ENCODE measurements at places on chromosomes 1 and 21.

DNA sequence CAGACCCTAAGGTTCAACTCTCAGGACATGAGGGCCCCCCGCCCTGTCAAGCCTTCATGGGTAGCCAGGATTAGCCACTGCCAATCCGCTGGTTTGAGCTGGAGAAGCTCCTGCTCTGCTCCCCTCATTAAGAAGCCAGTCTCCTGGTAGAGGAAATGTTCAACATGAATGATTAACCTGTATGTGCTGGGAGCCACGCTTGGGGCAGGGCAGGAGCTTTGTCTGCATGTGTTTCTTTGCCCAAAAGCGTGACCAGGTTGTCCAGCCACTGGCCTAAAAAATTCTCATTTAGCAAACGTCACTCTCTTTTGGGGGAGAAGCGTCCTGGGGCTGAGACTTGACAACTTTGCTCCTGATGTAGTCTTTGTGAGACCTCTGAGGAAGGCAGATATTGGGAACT, 96.5 kb downstream of the RRAGC start:
- DNase-seq = no peak

DNA sequence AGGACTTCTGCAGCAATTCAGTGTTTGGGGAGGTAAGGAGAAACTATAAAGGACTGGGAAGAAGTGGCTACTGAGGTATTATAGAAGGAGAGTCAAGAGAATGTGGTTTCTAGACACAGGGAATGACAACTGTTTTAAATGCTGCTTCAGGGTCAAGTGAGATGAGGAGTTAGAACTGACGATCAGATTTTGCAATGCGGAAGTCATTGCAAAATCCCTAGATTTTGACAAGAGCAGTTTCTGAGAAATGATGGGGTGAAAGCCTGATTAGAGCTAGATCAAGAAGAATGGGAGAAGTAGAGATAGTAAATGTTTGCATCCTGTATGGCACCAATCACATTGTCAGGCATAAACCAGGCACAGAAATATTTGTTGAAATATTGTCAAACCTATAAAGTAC, 4.7 kb upstream of the TSNAX start:
- no peak for DNase-seq

GRCh38 chr1:173410794-173411236, 66.3 kb upstream of the PRDX6 start:
- no peak for DNase-seq

- DNase-seq = no peak
Measured at GRCh38 chr1:59553371-59553770, 256.5 kb downstream of the FGGY start.

- no peak for DNase-seq
Measured at GRCh38 chr1:173392895-173393658, 84.1 kb upstream of the PRDX6 start.

GRCh38 chr1:119725626-119726025, 13.9 kb downstream of the PHGDH start:
- DNase-seq = no peak

- DNase-seq = no peak
Measured at GRCh38 chr1:205506409-205507200, 2.1 kb downstream of the CDK18 start.

GRCh38 chr1:54464477-54465146, 58.4 kb upstream of the SSBP3 start:
- DNase-seq = no peak

DNA sequence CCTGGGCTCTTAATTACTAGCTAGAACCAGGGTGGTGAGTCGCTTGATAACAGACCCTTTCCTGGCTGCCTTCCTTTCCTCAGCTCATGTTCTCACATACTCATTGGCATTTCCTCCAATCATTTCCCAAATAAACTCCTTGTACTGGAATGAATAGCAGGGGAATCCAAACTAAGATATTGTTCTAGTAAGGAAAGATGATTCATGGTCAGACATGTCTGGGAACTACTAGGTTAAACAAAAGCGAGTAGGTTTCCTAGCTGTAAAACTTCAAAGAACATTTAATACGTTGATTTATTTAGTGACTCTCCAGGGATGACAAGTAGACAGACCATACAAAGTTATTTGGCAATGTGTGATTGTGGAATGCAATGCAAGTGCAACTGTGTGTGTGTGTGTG, 121.2 kb upstream of the KCNJ6 start:
- DNase-seq = no peak

GRCh38 chr1:1779691-1780597, 1.7 kb upstream of the NADK start:
- DNase-seq = no peak

DNA sequence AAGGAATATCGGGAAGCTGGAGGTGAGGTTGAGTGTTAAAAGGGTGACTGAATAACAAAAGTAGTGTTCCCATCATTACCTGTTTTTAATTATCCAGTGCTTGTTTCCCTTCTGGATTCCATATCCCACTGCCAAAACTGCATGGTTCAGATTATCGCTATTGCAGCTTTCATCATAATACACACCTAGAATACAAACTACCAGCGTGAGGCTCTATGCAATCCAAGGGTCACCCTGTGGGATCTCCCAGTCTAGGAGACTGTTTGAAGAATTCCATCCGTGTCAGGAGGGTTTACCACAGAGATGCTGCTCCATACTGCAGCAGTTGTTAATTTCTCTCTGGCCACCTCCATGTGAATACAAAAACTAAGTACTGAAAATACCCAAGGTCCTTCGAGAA, 9.0 kb downstream of the CTSK start:
- no peak for DNase-seq

GRCh38 chr1:227357171-227357926, 39.1 kb upstream of the CDC42BPA start:
- no peak for DNase-seq

DNA sequence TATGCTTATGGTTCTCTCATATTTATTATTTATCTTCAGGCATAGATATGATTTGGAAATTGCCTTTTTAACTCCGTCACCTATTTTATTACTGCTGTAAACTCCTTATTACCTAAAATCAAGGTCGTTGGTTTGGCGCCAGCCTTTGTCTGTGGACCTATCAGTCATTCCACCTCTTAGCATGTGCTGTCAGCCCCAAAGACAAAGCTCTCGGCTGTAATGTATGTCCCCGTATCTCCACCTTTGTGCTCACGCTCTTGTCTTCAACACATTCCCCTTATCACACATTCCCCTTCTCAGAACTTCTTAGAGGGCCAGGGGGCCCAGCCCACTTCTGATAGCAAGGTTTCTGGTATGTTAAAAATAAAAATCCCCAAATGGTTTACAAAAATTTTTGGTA, 342.2 kb downstream of the RYR2 start:
- no peak for DNase-seq

- DNase-seq = no peak
Measured at GRCh38 chr1:198641966-198642668, 3.3 kb downstream of the PTPRC start.

- no peak for DNase-seq
Measured at GRCh38 chr1:246418565-246419312, 88.3 kb downstream of the SMYD3 start.

DNA sequence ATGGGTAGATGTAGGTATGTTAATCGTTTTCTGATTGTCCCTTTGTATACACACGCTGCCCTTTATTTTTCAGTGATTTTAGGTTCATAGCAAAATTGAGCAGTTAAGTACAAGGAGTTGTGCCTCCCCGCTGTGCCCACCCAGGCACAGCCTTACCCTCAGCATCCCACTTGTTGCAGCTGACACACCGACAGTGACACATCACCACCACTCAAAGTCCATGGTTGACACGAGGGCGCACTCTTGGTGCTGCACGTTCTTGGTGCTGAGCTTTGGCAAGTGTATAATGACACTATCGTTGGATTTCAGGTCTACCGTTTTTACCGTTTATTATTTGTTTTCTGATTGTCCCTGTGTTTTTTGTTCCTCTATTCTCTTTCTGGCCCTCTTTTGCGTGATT, 15.6 kb downstream of the C1orf159 start:
- DNase-seq = no peak

DNA sequence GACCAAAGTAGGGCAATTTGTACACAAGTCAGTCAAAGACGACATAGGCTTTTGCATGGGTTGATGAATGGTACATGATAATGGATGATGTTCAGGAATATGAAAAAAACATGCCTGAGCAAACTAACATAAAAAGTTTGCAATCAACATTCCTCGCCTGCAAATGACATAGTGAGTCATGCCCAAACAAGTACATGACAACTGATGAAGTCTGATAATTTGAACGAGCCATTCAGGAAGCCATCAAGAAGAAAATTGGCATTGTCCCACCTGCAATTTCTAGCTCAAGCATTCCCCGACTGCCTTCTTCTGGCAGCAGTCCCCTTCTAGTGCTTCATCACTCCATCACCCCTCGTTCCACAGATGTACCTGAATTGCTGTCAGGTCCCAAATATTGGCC, 118.4 kb upstream of the NR5A2 start:
- no peak for DNase-seq

- DNase-seq = no peak
Measured at GRCh38 chr1:16954579-16954978, 25.8 kb downstream of the MFAP2 start.

- DNase-seq = peak; percentile 95
Measured at GRCh38 chr1:84259376-84259775, 42.1 kb upstream of the SAMD13 start.

Data from COR-L47 (cell line).